H7 (cell line): ENCODE measurements at places on chromosomes 7 and 10. TPM values are rescaled to one million over a fixed set of nuclear protein-coding genes. Genes with fewer than 3 reads are reported as not detected.

- DNase-seq: no peak
These were observed 85.5 kb upstream of the GDF10 start for GRCh38 chr10:47214520-47214919.

- DNase-seq: no peak
These were observed 72.6 kb downstream of the JAZF1 start for GRCh38 chr7:28107960-28108359.

- no peak for DNase-seq
These were observed 2.3 kb downstream of the LRRTM3 start for GRCh38 chr10:66927971-66928770.

DNA sequence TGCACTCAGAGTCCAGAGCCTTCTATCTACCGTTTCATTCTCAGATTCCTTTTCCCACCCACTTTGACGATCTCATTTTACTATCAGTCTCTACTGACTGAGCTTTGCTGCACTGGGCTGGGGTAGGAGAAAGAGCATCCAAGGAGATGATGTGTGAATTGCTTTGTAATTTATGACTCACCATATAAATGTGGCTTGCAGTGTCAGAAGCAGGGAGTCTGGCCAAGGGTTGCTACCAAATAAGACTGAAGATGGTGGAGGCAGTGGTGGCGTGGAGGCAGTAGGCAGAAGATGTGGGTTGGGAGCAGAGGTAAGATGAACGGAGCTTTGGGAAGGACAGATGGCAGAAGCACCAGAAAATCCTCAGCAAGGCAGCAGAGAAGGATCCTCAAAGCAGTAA lies 73.3 kb upstream of the AGK start:
- DNase-seq: no peak

DNA sequence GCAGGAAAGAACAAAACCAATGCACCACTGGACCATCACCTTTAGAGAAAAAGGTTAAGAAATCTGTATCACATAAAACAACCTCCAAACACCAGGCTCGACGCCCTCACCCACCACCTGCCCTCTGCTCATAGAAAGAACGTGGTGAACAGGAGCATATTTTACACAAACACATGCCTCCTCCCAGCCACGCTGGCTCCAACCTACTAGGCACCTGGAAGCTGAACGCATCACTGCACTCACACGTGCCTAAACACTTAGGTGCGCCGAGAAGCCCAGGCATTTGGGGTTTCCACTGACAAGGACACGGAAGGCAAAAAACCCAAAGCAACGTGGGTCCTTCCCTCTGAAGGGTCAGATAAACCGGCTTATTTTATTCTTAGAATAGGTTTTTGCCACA lies 56.0 kb downstream of the PTPRN2 start:
- peak; percentile 31 for DNase-seq

DNA sequence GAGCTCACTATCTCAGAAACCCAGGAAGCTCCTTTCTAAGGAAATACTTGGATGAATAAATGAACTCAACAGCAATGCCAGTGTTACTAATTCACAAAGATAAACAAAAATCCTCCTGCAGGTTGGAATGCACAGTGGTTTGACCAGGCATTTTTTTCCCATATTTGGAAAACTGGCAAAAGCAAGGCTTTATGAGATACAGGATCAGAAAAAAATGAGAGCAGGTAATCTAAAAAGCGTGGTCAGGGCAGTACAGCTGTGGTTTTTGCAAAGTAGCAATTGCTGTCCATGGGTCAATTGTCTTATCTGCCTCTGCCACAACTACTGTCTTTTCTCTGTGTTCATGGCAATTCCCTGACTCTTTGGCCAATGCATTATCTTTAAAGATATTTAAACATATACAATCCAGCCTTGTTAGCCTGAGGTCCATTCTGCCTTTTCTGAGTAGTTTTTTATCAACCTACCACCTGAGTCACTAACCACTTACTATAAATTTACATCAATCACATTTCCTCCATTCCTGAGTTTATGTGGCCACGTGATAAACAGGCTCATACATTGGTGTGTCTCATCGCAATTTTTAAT lies 564.5 kb upstream of the IGFBP3 start:
- no peak for DNase-seq

DNA sequence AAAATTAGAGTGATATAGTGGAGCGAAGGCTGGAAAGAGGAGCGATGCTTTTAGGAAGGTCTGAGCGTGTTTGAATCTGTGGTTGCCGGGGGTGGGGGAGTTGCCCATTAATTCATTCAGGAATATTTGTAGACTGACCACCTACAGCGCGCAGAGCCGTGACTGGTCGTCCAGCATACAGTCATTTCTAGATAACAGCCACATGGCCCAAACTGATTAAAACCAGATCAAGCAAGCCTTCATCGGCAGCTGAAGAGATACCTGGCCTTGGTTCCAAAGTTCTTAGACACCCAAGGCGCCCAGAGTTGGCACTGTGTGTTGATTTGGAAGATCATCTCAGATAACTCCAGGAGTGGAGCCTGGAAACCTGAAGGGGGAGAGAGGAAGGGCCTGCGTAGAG lies 1.7 kb downstream of the PROSER2 start:
- DNase-seq: no peak

Gene LBX1
- not detected in 2 replicates for total RNA-seq
